ENCODE measurements at places on chromosomes 6 and 20.

GRCh38 chr6:112116221-112116620, 28.8 kb downstream of the FAM229B start:
- DNase-seq: no peak

GRCh38 chr6:167744681-167745669, 81.7 kb upstream of the AFDN start:
- no peak for DNase-seq

- DNase-seq: no peak
These were observed 666.0 kb downstream of the PHF3 start for GRCh38 chr6:64301307-64302236.

GRCh38 chr6:118789419-118789818, 104.5 kb upstream of the ASF1A start:
- DNase-seq: no peak

DNA sequence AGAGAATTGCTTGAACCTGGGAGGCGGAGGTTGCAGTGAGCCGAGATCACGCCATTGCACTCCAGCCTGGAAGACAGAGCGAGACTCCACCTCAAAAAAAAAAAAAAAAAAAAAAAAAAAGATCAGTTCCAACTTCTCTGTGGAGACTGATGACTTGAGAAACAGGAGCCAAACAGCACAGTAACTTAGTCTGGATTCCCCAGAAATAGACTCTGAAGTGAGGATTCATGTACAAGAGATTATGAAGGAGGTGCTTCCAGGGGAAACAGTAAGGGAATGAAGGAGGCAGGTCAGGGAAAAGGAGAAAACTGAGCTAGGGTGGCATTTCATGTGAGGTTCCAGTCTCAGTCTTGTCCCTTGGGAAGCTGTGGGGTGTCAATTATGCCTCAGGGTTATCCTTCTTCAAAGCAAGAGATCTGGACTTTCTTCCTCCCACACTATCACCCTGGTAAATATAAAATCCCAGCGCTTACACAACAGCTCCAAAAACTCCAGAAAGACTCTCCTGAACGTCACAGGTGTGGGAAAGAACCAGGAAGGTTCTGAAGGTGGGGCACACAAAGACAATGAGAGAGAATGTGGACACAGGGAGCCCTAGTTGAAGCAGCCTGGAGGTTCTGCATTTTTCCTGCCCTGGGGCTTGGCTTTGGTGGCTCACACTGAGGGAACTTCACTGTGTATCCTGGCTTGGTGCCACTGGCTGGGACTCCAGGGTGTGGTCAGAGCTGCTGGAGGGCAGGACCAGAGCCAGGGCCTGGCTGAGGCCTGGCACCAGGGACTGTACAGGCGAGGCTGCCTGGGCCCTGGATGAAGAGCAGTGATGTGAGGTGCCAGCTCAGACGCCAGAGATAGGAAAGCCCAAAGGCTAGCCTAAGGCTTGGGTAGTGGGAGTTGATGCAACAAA, 46.8 kb downstream of the PCNA start:
- peak; percentile 91 for DNase-seq

- DNase-seq: no peak
These were observed 7.0 kb downstream of the GOPC start for GRCh38 chr6:117595099-117595923.

- DNase-seq: no peak
These were observed 30.2 kb downstream of the TRAM2 start for GRCh38 chr6:52546678-52547077.

GRCh38 chr6:147589739-147590250, 81.3 kb downstream of the SAMD5 start:
- no peak for DNase-seq

GRCh38 chr6:14705841-14706377, 540.0 kb upstream of the JARID2 start:
- no peak for DNase-seq

DNA sequence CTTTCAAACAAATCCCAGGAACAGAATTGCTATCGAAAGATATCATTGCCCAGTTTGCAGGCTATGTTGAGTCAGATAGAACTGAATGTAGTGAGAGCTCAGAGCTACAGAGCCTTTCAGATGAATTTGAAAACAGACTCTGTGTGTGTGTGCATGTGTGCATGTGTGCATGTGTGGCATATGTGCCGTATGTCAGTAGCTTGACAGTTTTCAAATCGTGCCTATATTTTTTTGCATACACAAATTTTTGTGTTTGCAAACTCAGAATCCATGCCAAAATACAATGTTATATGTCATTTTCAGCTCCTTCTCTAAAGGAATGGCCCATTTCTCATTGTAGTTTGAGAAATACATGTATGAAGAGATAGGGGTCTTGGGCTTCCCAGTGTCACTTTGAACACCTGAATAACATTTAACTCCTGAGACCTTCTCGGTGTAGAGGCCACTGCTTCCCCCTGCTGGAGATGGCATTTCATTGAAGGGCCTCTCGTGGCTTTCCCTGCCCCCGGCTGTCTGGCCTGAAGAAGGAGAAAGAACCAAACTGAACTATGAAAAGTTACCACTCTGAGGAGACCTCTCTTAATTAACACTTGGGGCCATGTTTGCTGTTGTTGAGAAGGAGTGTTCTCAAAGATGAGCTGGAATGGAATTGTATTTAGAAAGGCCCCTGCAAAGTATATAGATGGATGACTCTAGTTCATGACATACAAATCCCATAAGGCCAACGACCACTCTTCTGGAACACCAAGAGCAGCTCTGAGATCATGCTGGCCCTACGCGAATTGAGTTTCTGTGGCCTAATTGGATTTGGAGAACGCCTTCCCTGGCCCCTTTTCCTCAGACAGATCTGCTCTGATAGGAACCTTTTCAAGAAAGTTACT, 58.7 kb downstream of the VAPB start:
- no peak for DNase-seq

GRCh38 chr20:44020406-44021148, 105.9 kb downstream of the TOX2 start:
- peak; percentile 44 for DNase-seq

- DNase-seq: no peak
These were observed 934 bp downstream of the KCNK5 start for GRCh38 chr6:39228111-39228971.

GRCh38 chr6:34468378-34468892, 2.6 kb downstream of the PACSIN1 start:
- no peak for DNase-seq

DNA sequence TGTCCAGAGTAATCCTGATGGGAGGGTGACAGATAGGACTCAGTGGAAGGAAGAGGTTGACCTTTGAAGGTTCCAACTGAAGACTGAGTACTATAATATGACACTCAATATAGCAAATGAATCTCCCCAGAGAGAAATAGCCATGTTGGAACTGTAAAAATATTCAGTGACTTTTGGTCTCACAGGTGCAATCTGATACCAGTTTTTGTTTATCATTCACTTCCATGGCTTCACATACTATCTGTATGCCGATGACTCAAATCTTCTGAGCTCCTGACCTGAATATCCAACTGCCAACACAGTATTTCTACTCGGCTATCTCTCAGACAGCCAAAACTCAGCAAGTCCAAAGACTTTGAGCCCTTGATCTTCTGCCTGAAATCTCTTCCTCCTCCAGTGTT, 21.8 kb upstream of the PKHD1 start:
- no peak for DNase-seq

GRCh38 chr20:15840636-15841301, 732.5 kb downstream of the KIF16B start:
- no peak for DNase-seq

- DNase-seq: no peak
These were observed 183.6 kb downstream of the GJA1 start for GRCh38 chr6:121619013-121619412.
